ENCODE measurements at places on chromosomes 7 and 10. TPM values are rescaled to one million over a fixed set of nuclear protein-coding genes. Genes with fewer than 3 reads are reported as not detected.

KCNIP2 gene
- 2.3 TPM for total RNA-seq

CRPPA gene
- total RNA-seq, result 1.1 TPM

TRIP6 gene
- total RNA-seq, result 47.6 TPM

ANKIB1 gene
- total RNA-seq, result 55.7 TPM

ZNF775 gene
- 5.5 TPM for total RNA-seq

BTRC gene
- 19.0 TPM for total RNA-seq

CALHM3 gene
- not detected for total RNA-seq

SLC39A12 gene
- not detected for total RNA-seq

HEPACAM2 gene
- not detected for total RNA-seq

HYAL4 gene
- not detected for total RNA-seq

ARHGEF35 gene
- total RNA-seq, result 3.5 TPM

MYOF gene
- total RNA-seq, result 23.8 TPM

JAKMIP3 gene
- total RNA-seq, result 1.3 TPM

AVL9 gene
- 44.6 TPM for total RNA-seq

LFNG gene
- 34.2 TPM for total RNA-seq

TCAF2 gene
- total RNA-seq, result 34.7 TPM

FGFBP3 gene
- 2.7 TPM for total RNA-seq

GJD4 gene
- total RNA-seq, result not detected

CPED1 gene
- not detected for total RNA-seq

ERVW-1 gene
- total RNA-seq, result not detected

VSIR gene
- total RNA-seq, result 125 TPM

IFIT1 gene
- 1.0 TPM for total RNA-seq

FGFR2 gene
- total RNA-seq, result not detected

AGMO gene
- total RNA-seq, result not detected

OGDHL gene
- 0.89 TPM for total RNA-seq

FAS gene
- 29.9 TPM for total RNA-seq

ANK3 gene
- total RNA-seq, result 22.9 TPM

GIMAP5 gene
- 44.4 TPM for total RNA-seq

USP6NL gene
- total RNA-seq, result 0.83 TPM

VIPR2 gene
- total RNA-seq, result 1.7 TPM

LRRTM3 gene
- not detected for total RNA-seq

FANK1 gene
- 0.38 TPM for total RNA-seq

KCNH2 gene
- 0.36 TPM for total RNA-seq

KIAA1217 gene
- total RNA-seq, result 2.0 TPM

MMD2 gene
- not detected for total RNA-seq

RADIL gene
- total RNA-seq, result 0.26 TPM

DYNC1I1 gene
- not detected for total RNA-seq

GRID1 gene
- not detected for total RNA-seq

MYH16 gene
- not detected for total RNA-seq

CXCL12 gene
- total RNA-seq, result not detected

NPC1L1 gene
- total RNA-seq, result not detected

GPR37 gene
- total RNA-seq, result not detected

CHRM2 gene
- not detected for total RNA-seq

ELFN1 gene
- total RNA-seq, result not detected

ABCB1 gene
- 1.4 TPM for total RNA-seq

ADAM8 gene
- total RNA-seq, result 143 TPM

ST8SIA6 gene
- total RNA-seq, result not detected

TMEM196 gene
- not detected for total RNA-seq

KCND2 gene
- not detected for total RNA-seq

UMAD1 gene
- 11.8 TPM for total RNA-seq

ZNF212 gene
- total RNA-seq, result 18.7 TPM
